ENCODE measurements at places on chromosomes 7 and 10.

DNA sequence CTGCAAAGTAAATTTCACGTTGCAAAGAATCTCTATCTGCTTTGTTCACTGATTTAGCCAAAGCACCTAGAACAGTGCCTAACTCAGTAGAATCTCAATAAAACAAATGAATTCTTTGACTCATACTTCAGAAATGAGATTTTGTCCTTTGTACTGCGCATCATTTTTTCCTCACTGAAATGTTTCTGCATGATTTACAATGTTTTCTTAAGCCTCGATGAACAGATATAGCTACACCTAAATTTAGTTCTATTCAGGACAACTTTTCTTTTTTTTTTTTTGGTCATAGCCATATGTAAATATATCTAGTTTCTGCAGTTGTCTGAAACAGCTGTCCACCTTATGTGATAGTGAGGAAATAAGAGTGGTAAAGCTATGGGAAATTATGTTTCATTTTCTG is 15.3 kb downstream of the GNAT3 start:
- no peak for DNase-seq

GRCh38 chr7:18607025-18607424 is 111.5 kb downstream of the HDAC9 start:
- no peak for DNase-seq

GRCh38 chr10:63206997-63207811 is 74.1 kb downstream of the NRBF2 start:
- DNase-seq = peak; percentile 77

DNA sequence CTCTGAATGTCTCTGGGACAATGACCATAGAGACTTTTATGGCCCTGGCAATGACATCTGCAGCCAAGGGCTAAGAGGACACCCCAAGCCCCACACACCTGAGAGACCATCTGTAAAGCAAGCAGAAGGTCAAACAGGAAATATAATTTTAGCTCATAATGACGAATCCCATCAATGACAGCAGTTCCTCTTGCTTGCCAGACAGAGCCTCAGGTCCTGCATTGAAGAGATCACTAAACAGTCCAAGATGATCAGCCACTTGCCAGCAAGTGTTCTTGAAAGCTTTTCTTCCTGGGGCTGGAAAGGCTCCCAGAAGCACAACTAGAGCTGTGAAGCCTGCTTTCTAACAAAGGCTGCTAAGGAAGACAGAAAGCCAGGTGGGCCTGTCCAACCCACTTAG is 993.7 kb upstream of the AUTS2 start:
- peak; percentile 67 for DNase-seq

DNA sequence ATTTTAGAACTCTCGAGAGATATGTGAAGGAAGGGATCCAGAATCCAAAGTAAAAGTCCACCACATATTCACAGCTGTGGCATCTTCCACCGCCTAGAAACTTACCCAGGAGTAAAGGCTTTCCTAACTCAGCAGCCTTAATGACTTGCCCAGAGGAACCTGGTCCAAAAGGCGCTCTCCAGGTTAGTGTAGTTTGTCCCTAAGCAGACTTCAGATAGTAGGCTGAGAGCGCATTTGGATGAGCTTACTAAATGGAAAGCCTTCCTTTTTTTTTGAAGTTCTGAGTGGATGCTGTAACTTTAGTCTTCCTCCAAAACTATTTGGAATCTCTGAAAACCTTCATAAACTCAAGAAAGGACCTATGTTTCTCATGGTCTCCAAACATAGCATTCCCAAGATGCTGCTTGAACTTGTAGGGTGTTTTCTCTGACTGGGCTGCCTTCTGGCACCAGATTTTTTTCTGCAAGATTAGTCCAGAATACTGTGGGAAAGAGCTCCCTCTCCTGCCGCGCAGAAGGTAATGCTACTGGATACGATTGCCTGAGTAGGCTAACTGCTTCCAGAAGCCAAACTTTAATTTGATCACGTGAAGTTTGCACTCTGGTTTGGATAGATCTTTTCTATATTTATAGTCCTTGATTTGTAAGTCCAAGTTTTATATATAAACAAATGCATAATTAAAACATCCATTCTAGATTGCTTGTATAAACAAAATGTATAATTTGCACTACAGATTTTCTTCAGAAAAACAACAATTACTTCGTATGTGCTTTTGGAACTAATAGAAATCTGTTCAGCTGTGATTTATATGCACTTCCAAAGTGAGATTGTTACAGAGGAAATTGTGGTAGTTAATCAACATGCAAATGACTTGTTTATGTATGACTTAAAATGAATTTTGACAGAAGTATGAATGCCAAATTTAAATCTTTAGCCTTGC is 19.6 kb upstream of the GPR37 start:
- DNase-seq = peak; percentile 63

GRCh38 chr7:104241538-104242209 is 33.9 kb upstream of the ORC5 start:
- no peak for DNase-seq

GRCh38 chr10:61837755-61838171 is 63.7 kb upstream of the ARID5B start:
- no peak for DNase-seq

GRCh38 chr7:151245360-151246101 is 3.0 kb downstream of the SMARCD3 start:
- peak; percentile 72 for DNase-seq

- DNase-seq = peak; percentile 41
Observed at GRCh38 chr7:99379043-99379577, 4.6 kb downstream of the ARPC1B start.

- no peak for DNase-seq
Observed at GRCh38 chr7:26429168-26429567, 137.5 kb downstream of the SNX10 start.

GRCh38 chr10:78568620-78569019 is 500.1 kb upstream of the ZMIZ1 start:
- no peak for DNase-seq

GRCh38 chr10:13555884-13556510 is 27.2 kb upstream of the BEND7 start:
- no peak for DNase-seq

DNA sequence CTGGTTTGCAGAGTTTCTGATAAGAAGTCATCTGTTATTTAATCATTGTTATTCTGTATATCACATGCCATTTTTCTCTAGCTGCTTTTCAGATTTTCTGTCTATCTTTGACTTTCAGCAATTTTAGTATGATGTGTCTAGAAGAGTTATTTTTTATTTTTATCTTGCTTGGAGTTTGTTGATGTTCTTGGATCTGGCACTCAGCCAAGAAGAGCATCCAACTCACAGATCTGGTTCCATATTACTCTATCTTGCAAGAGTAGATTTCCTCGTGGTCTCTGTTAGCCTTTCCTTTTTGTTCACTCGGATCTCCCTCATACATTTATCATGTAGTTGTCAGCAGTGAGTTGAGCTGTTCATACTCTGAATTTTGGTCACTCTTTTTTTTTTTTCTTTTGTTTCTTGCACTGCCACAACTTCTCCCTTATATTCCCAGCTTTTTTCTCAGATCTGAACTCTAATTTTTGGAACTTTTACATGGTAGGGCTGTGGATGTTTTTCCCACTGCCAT is 54.8 kb upstream of the CALCR start:
- no peak for DNase-seq

DNA sequence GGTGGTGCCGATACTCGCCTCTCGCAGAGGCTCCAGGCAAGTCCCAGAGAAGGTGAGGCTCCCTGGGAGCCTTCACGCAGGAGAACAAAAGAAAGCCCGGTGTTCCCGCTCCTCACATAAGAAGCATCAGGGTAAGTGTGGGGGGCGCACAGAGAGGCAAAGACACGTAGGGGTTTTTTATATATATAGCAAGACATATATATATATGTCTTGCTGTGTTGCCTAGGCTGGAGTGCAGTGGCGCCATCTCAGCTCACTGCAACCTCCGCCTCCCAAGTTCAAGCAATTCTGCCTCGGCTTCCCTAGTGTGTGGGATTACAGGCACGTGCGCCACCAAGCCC is 61.3 kb downstream of the PDIA4 start:
- no peak for DNase-seq

DNA sequence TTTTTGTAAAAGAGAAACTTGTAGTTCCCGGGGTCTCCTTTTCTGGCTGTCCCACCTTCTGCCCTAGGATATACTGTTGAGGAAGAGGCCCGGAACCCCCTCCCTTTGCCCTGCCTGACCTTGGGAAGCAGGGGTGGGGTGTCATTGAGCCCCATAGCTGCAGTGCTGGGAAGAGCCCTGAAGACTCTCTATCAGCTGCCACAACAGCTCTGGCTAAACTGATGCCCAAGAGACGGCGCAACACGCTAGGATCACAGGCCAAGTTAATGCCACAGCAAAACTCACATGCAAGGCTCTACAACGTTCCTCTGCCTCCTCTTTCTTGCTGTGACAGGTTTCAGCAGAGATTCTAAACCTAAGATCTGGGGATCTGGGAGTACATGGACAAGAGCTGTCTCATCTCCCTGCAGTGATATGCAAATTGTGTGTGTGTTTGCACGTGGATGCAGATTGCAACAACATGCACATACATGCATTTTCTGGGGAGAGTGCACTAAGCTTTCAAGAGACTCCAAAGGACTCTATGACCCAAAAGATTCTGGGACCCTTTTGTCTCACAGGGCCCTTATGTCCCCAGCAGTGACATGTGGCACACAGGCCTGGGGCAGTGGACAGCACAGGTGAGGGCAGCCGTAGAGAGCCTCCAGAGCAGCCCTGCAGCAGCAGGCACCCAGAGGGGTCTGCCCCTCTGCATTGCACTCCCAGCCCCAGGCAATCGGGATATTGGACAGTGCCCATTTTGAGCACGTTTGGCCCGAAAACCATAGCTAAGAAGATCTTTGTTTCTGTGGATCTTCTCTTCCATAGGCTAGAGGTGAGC is 2.5 kb downstream of the RASSF4 start:
- DNase-seq = no peak

DNA sequence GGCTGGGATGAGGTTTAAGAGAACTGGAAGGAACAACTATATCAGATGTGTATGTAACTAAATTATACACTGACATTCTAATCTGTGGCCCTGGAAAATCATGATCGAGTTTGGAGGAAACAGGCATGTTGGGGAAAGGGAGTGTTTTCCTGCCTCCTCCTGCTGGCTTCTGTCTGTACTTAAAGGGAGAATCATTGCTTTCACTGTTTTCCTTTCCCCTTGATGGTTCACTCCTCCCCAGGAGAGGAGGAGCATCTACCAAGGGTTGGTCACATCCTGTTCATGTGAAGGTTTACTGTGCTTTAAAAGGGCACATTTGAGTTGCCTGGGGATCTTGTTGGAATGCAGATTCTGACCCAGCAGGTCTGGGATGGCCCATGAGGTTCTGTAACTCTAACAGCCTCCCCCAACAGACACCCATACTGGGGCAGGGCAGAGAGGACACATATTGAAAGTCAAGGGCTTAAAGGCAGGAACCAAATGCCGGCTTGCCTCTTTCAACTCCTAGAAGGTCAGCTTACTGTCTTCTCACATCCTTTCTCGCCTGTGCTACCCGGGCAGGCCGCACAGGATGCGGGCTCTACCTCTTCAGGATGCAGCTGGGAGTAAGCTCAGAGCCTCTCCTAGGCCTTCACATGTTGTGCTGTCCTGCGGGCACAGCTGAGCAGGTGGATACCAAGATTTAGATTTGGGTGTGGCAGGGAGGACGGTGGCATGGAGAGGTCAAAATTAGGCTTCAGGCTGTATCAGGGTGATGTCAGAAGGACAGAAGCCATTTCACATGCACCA is 694.8 kb downstream of the KCNMA1 start:
- DNase-seq = no peak

- DNase-seq = no peak
Observed at GRCh38 chr7:100088095-100088620, 611 bp upstream of the COPS6 start.

GRCh38 chr7:55928006-55928767 is 23.5 kb upstream of the MRPS17 start:
- DNase-seq = no peak

DNA sequence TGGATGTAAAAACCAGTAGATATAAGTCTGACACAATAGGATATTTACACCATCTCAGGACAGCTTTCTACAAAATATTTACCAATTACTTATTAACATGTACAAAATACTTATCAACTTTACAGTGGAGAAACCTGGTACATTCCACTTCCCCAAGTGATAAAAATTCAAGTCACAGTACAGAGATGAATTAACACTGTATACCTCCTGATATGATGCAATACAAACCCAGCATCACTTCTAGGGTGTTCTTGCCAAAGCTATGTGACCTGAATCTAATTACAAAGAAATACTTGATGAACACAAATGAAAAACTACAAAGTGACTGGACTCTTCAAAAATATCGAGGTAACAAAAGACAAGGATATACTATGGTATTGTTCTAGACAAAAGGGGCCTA is 156.4 kb upstream of the FGFR2 start:
- no peak for DNase-seq

DNA sequence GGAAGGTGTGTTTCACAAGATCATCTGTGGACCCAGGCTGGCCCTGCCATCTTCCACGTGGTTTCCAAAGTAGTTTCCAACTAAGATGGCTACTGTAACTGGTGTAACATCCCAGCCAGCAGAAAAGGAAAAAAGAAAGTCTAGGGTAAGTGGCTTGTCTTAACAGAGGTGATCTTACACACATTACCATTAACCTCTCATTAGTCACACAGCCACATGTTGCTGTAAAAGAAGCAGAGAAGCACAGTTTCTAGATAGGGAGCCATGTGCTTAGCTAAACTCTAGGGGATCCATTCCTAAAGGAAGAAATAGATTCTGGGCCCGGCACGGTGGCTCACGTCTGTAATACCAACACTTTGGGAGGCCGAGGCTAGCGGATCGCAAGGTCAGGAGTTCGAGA is 54.3 kb downstream of the ZNF438 start:
- no peak for DNase-seq

DNA sequence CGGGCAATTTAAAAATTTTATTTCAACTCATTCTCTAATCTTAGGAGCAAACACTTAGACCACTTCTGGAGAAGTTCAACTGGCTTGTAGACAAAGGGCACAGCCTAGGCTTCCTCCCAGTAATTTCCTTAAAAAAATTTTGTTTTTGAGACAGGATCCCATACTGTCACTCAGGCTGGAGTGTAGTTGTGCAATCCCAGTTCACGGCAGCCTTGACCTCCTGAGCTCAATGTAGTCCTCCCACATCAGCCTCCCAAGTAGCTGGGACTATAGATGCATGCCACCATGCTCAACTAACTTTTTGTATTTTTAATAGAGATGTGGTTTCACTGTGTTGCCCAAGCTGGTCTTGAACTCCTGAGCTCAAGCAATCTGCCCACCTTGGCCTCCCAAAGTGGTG is 38.4 kb downstream of the BAMBI start:
- no peak for DNase-seq

- peak; percentile 70 for DNase-seq
Observed at GRCh38 chr7:126608339-126608776, 644.4 kb downstream of the GRM8 start.

Data from RPMI8226 (cell line).